NCI-H1105 treated with DMSO at 0.1 percent for 48 hours (cell line): ENCODE measurements at places on chromosomes 7 and 10.

DNA sequence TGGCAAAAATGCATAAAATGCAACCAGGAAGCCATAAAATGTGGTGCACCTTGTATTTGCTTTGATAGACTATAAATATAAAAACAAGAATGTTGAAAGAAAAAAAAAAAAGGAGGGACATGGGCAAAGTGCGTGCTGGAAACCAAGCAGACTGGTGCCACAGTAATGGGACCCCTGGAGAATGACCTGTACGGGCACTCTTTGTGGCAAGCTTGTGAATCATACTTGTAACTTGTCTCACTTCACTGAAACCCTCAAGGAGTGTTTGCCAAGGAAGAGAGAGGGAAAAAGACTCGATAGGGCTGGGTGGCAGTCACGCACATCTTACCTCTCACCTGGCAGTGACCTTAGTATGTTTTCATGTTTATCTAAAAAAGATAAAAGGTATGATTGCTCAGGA is 1183.6 kb downstream of the GATA3 start:
- no peak for DNase-seq

GRCh38 chr10:11760151-11760550 is 18.0 kb downstream of the ECHDC3 start:
- DNase-seq: no peak

- no peak for DNase-seq
Observed at GRCh38 chr10:14945108-14945507, 8.8 kb downstream of the DCLRE1C start.

DNA sequence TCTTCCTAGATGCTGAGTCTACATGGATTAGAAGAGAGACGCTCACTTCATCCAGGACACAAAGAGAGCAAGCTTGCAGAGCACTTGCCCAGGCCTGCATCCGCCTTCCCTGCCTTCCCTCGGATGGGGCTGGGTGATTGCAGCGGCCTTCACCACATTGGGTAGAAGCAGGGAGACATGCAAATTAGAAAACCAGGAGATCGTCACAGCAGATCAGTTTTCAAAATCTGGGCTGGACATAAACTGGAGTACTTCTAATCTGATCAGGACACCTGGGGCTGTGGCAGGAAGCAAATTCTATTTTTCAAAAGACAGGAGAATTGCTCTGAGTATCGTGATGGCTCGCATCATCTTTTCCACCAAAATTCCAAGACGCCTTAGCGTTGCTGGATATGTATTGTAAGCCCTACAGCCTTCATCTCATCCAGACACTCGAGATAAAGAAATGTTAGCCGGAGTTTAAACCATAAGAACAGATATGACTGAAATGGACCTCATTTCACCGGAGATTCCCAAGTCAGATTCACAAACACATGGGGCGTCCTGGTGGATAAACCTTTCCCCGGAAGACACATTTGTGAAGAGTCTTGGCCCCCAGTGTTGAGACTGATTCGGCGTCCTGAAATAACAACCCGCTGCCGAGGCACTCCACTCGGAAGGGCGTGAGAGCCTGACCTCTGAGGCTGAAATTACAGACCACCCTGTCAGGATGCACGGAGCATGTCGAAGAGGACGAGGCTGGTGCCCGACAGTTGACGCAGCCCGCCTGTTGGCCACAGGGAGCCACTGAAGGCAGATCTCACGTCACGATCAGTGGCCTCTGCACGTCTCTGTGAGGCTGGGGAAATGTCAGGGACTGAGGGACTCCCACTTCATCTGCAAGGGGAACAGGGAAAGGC is 91.2 kb upstream of the PARD3 start:
- DNase-seq: peak; percentile 45

GRCh38 chr10:33618196-33618595 is 283.7 kb upstream of the NRP1 start:
- DNase-seq: no peak
